Sciatic nerve (tissue), 2 donors: ENCODE measurements at places on chromosomes 11 and 22. TPM values are rescaled to one million over a fixed set of nuclear protein-coding genes. Genes with fewer than 3 reads are reported as not detected.

DNA sequence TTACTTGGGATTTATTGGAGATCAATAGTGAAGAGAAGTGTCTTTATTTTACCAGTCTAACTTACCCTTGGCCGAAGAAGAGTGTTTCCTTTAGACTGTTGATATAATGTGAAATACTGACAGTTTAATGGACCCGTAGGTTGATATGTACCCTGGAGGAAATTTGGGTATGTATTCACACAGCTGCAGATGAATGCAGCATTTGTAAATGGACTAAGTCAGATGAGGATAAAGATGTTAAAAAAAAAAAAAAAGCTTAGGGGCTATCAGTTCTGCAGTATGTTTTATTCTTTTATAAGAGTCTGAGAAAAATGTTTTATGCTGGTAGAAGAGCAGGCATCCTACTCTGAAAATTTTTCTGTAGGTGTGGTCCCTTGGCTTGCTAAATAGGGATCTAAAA lies 2.7 kb downstream of the REXO2 start:
- DNase-seq = no peak

NTM gene
- 19.5 TPM for total RNA-seq

GRCh38 chr11:12218909-12219308 lies 108.5 kb downstream of the MICAL2 start:
- DNase-seq = no peak

DNA sequence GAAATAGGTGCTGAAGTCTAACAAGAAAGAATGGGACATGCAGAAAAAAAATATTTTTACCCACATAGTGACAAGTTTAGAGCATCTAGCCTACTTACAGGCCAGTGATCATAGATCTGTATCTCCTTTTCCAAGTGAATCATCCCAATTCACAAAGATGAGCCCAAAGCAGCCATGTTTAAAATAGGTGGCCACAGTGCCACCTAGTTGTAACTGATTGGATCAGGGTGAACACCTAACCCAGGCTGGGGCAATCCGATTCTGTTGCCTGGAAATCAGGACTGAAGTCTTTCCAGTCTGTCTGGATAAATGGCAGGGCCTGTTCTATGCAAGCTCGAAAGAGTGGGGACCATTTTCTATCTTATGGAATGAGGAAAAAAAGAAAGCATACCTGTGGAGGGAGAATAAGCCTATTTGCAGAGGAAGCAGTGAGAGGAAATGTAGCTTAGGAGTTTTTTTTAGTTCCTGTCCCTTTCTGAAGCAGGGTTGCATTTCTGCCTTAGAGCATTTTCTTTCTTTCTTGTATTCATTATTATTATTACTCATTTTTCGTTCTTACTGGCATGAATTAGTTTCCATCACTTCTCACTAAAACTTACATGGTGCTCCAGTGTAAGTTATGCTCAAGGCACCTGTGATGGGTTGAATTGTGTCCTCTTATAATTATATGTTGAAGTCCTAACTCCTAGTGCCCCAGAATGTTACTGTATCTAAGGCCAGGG lies 113.2 kb upstream of the RAG2 start:
- DNase-seq = no peak

DNA sequence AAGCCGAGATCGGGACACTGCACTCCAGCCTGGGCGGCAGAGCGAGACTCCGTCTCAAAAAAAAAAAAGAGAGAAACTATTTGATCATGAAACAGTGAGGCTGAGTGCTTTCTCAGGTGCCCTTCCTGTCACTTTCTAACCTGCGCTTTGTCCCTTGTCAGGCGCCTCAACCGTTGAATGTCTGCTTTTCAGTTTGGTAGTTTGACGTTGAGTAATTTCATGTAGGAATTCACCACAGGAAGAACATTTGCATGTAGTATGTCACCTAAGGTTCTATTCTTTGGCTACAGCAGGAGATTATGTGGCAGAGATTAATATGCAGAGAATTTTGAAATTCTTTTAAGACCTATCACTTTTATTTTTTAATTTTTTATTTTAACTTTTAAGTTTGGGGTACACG lies 57.2 kb downstream of the PPFIA1 start:
- DNase-seq = no peak

DNA sequence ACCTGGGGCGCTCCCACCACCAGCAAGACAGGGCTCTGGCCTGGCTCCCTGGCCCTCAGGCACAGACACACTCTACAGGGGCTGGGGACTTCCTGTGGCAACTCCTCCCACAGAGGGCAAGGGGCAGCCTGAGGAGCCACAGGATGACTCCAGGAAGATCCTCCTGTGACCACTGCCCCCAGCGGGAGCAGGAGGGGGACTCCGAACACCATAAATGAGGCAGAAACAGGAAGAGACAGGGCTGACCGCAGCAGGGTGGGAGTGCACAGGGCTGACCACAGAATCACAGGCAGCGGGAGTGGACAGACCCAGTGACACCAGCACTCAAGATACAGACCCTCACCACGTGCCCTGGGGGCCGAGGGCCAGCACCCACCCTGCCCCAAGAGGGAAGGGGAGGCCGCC lies 10.8 kb downstream of the ARAP1 start:
- DNase-seq = no peak

DNA sequence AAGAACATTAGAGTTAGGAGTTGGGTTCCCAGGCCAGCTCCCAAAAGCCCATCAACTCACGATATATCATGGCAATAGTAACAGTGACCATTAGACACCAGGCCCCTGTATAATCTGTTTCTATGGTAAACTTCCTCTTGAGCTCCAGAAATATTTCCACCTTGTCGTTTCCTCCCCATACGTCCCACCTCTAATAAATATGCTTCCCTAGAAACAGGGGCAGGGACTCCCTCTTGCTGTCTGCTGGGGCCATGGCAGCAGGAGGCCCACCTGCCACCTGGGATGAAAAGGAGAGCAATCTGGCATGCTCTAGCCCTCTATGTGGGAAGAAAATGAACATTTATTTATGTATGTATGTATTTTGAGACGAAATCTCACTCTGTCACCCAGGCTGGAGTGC lies 32.2 kb upstream of the AMOTL1 start:
- DNase-seq = no peak
